ENCODE measurements at places on chromosomes 12 and 14. TPM values are rescaled to one million over a fixed set of nuclear protein-coding genes. Genes with fewer than 3 reads are reported as not detected.

- H3K36me3 ChIP-seq = no peaks in the 10 kb centered on the region
- H3K27me3 ChIP-seq = no peaks in the 10 kb centered on the region
- no peak for DNase-seq
- H3K4me1 ChIP-seq = no peaks in the 10 kb centered on the region
- H3K4me3 ChIP-seq = no peak overlapping the region
Measured at GRCh38 chr12:104568935-104569334, 112.2 kb downstream of the CHST11 start.

- no peaks in the 10 kb centered on the region for H3K27me3 ChIP-seq
- H3K4me1 ChIP-seq = no peaks in the 10 kb centered on the region
- H3K4me3 ChIP-seq = no peak overlapping the region
- H3K36me3 ChIP-seq = no peaks in the 10 kb centered on the region
Measured at GRCh38 chr14:90846511-90846910, 30.3 kb upstream of the TTC7B start.

DNA sequence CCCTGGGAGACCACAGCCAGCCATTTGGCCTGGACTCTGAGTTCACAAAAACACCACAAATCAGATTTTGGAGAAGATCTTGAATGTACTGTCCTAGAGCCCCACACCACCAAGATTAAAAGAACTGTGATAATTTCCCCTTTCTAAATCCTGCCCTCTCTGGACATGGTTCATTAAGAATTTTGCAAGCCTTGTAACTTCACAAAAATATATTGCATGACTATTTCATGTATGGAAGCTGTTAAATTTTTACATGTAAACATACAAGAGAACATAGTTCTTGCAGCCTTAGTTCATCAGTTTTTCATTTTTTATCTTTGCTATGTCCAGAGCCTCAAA, 97.0 kb downstream of the SCARB1 start:
- no peak overlapping the region for H3K27ac ChIP-seq
- H3K27me3 ChIP-seq = no peaks in the 10 kb centered on the region
- no peaks in the 10 kb centered on the region for H3K36me3 ChIP-seq

DNA sequence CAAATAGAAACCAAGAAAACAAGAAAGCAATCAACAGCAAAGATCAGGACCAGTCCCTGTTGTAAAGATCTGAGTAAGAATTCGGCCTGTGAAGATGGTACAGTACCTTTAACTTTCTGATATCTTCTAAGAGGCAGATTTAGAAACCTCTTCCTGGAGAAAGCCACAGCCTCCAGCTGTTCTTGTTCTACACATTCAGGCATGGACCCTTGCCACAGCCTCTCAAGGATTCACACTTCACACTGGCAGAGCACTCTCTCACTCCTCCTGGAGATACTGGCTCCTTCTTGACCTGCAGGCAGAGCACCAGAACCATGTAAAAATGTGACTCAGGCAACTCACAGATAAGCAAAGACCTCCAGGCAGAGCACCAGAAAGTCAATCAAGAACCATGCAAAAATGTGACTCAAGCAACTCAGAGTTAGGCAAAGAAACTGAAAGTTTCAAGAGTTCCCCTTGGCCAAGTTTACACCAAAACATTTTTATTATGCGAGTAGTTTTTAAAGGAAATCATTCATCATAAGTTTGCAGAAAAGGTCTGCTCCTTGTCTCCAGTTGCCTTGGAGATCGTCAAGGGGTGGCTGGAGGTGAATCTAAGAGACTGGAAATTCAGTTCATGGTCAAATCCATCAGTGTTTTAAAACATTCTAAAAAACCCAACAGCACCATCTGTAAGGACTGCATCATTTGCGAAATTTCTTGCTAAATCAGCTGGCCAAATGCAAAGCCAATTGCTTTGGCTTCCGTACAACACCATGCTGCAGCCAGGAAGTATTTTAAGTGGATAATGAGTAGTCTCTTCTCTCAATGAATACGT, 119.3 kb upstream of the MDM1 start:
- no peak overlapping the region for H3K27ac ChIP-seq
- no peak for DNase-seq
- no peak overlapping the region for H3K4me3 ChIP-seq

GRCh38 chr14:87868920-87869319, 124.1 kb downstream of the GALC start:
- no peak for DNase-seq
- H3K4me3 ChIP-seq = no peak overlapping the region
- no peaks in the 10 kb centered on the region for H3K27me3 ChIP-seq

GRCh38 chr12:59595883-59596540, at the start of gene SLC16A7:
Gene SLC16A7, plus strand, starts transcription at chr12:59596029. Its CDS starts 108,773 bp downstream, at chr12:59704802.
- DNase-seq = peak; percentile 92
- H3K27ac ChIP-seq = peak within 1 kb of the TSS; percentile 99
- H3K4me3 ChIP-seq = peak within 1 kb of the TSS; percentile 70
- no peaks in the 10 kb centered on the region for H3K27me3 ChIP-seq
- no peaks in the 10 kb centered on the region for H3K36me3 ChIP-seq
- peaks cover 16% of the 10 kb centered on the region for H3K4me1 ChIP-seq

GRCh38 chr12:2244013-2244861, 191.4 kb downstream of the CACNA1C start:
- no peak overlapping the region for H3K27ac ChIP-seq
- H3K4me1 ChIP-seq = no peaks in the 10 kb centered on the region
- no peaks in the 10 kb centered on the region for H3K36me3 ChIP-seq
- no peak for DNase-seq
- H3K27me3 ChIP-seq = no peaks in the 10 kb centered on the region
- no peak overlapping the region for H3K4me3 ChIP-seq

DNA sequence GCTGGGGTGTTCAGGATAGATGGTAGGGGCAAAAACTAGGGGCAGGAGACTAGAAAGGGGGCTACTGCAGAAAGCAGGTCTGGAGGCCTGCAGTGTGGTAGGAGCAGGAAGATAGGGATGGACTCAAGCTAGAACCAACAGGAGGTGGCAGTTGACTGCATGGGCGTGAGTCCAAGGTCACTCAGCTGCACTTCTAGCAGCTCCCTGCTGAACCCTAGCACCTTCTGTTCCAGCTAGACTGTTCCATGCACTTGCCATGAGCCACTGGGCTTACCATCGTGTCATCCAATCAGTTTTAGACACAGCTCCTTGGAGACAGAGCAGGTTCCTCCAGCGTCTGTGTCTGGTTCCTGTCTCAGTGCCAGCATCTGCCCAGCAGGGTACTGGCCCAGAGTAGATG, 11.3 kb upstream of the KRT8 start:
- peak; percentile 19 for DNase-seq
- H3K27me3 ChIP-seq = no peaks in the 10 kb centered on the region
- H3K27ac ChIP-seq = no peak overlapping the region
- H3K4me1 ChIP-seq = peaks cover 25% of the 10 kb centered on the region
- H3K36me3 ChIP-seq = no peaks in the 10 kb centered on the region

- H3K27ac ChIP-seq = no peak overlapping the region
- H3K4me1 ChIP-seq = no peaks in the 10 kb centered on the region
- no peaks in the 10 kb centered on the region for H3K27me3 ChIP-seq
- H3K4me3 ChIP-seq = no peak overlapping the region
- H3K36me3 ChIP-seq = no peaks in the 10 kb centered on the region
Measured at GRCh38 chr12:50784501-50784900, 20.6 kb downstream of the ATF1 start.

GRCh38 chr14:81018251-81018650, 62.8 kb downstream of the TSHR start:
- no peak overlapping the region for H3K27ac ChIP-seq
- H3K4me3 ChIP-seq = no peak overlapping the region
- H3K4me1 ChIP-seq = no peaks in the 10 kb centered on the region
- no peaks in the 10 kb centered on the region for H3K27me3 ChIP-seq

- H3K27ac ChIP-seq = no peak overlapping the region
- peak; percentile 8 for DNase-seq
- H3K36me3 ChIP-seq = no peaks in the 10 kb centered on the region
- H3K4me3 ChIP-seq = no peak overlapping the region
Measured at GRCh38 chr12:56678852-56679251, 9.2 kb downstream of the PTGES3 start.

- DNase-seq = no peak
- no peaks in the 10 kb centered on the region for H3K27me3 ChIP-seq
- no peak overlapping the region for H3K27ac ChIP-seq
- H3K4me3 ChIP-seq = no peak overlapping the region
- H3K4me1 ChIP-seq = no peaks in the 10 kb centered on the region
- H3K36me3 ChIP-seq = no peaks in the 10 kb centered on the region
Measured at GRCh38 chr14:99035268-99035667, 236.7 kb downstream of the BCL11B start.

GRCh38 chr14:26941521-26941920, 343.7 kb upstream of the NOVA1 start:
- H3K4me3 ChIP-seq = no peak overlapping the region
- H3K27ac ChIP-seq = no peak overlapping the region
- no peak for DNase-seq
- H3K27me3 ChIP-seq = no peaks in the 10 kb centered on the region
- H3K36me3 ChIP-seq = no peaks in the 10 kb centered on the region
- no peaks in the 10 kb centered on the region for H3K4me1 ChIP-seq

GRCh38 chr14:99598774-99599173, 5.2 kb downstream of the CCDC85C start:
- no peaks in the 10 kb centered on the region for H3K27me3 ChIP-seq
- no peaks in the 10 kb centered on the region for H3K36me3 ChIP-seq
- no peak overlapping the region for H3K27ac ChIP-seq
- peaks cover 40% of the 10 kb centered on the region for H3K4me1 ChIP-seq
- H3K4me3 ChIP-seq = no peak overlapping the region
- DNase-seq = no peak

DNA sequence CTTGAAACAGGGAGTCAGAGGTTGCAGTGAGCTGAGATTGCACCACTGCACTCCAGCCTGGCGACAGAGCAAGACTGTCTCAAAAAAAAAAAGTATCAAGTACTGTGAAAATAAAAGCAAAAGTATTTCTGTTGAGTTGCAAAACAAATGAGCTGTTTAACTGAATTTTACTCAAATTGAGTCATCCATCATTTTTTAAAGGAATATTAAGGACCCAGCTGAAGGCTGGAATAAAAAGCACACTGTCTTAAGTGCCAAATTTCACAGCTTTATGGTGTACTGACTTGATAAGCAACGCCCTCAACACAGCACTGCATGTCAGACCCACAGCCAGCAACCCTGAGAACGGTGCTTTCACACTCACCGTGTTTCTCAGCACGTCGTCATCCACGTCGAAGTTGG, 57.9 kb downstream of the AMN start:
- H3K27ac ChIP-seq = no peak overlapping the region
- no peaks in the 10 kb centered on the region for H3K4me1 ChIP-seq
- no peaks in the 10 kb centered on the region for H3K27me3 ChIP-seq

DNA sequence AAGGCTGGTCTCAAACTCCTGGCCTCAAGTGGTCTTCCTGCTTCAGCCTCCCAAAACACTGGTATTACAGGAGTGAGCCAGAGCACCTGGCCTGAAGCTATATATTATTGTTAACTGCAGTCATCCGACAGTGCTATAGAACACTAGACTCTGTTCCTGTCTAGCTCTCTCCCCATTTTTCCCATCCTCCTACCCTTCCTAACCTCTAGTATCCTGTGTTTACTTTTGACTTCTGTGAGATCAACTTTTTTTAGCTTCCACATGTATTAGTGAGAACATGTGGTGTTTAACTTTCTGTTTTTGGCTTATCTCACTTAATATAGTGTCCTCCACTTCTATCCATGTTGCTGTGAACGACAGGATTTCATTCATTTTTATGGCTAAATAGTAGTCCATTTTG, 34.7 kb downstream of the TRAF3 start:
- H3K4me1 ChIP-seq = no peaks in the 10 kb centered on the region
- no peaks in the 10 kb centered on the region for H3K36me3 ChIP-seq
- no peaks in the 10 kb centered on the region for H3K27me3 ChIP-seq
- H3K4me3 ChIP-seq = no peak overlapping the region

- H3K4me1 ChIP-seq = no peaks in the 10 kb centered on the region
- H3K27ac ChIP-seq = no peak overlapping the region
- no peaks in the 10 kb centered on the region for H3K36me3 ChIP-seq
- no peaks in the 10 kb centered on the region for H3K27me3 ChIP-seq
Measured at GRCh38 chr12:91191513-91192111, 9.0 kb upstream of the DCN start.

DNA sequence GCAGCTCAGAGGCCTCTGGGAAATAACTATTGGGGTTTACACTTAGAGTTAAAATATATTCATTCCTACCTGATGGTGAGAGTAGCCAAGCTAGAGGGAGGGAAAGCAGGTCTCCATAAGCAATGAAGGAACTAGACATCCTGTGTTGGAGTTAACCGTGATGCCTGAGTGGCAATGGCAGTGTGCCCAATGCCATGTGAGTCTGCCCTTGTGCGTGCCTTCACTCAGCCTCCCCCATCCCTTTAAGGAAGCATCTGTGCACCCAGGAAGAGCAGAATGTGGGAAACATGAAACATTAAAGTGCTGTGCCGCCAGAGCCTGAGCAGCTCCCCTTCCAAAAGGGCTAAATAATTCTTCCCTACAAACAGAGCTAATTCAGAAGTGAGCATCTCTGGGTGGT, 76.3 kb downstream of the COX16 start:
- H3K27ac ChIP-seq = no peak overlapping the region
- no peaks in the 10 kb centered on the region for H3K27me3 ChIP-seq
- H3K36me3 ChIP-seq = no peaks in the 10 kb centered on the region
- no peaks in the 10 kb centered on the region for H3K4me1 ChIP-seq

DNA sequence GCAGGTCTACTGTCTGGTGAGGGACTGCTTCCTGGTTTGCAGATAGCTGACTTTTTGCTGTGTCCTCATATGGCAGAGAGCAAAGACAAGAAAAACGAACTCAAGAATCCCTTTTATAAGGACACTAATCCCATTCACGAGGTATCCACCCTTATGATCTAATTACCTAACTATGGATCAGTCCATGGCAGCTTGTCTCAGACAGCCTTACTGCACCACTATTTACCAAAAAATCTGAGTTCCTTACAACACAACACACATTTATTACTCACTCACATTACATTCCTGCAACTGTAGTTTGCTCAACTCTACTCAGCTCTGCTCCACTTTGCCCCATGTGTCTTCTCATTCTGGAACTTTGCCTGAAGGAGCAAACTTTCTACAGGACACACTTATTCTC, 10.1 kb upstream of the SLC6A15 start:
- no peak for DNase-seq
- no peak overlapping the region for H3K27ac ChIP-seq
- no peaks in the 10 kb centered on the region for H3K27me3 ChIP-seq
- no peaks in the 10 kb centered on the region for H3K36me3 ChIP-seq

KLRC3 gene
- not detected for polyA plus RNA-seq

DEGS2 gene
- polyA plus RNA-seq = 1.9 TPM

NRL gene
- polyA plus RNA-seq = 2.3 TPM

DDX55 gene
- polyA plus RNA-seq = 15.0 TPM

MANSC4 gene
- polyA plus RNA-seq = 2.3 TPM

ARHGEF25 gene
- 16.5 TPM for polyA plus RNA-seq
